ENCODE measurements at places on chromosomes 13 and 19.
A peak's percentile ranks its signal among the peaks of the same experiment; 100 is the strongest.

DNA sequence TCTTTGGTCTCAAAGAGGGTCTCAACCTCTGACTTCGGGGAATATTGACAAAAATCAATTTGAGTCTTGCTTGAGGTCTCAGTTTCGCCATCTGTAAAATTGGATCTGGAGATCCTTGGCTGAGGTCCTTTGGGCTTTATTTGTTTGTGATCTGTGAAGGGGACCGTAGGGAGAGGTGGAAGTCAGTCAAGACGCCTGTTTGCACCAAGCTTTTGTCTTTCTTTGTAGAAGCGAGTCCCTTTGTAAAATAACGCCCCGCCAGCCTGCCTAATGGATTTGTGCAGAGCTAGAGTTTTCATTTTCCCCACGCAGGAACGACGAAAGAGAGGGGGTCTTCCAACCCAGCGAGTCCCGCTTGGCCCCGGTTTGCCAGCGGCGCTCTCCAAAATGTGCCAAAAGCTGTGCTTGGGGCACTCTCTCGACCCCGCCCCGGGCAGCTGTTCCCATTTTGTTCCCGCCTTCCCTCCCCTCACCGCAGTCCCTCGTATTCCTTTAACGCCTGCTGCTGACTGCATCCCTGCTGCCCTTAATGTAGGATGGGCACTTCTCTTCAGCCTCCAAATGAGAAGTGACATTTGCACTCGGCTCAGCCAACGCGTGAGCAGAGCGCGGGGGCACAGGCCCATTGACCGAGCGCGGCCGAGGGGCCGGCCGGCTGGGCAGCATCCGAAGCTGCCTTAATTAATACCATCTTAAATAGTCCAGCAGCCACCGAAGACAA lies 13.0 kb downstream of the ZIC5 start:
- no peak for DNase-seq

- no peak for DNase-seq
These were observed 1.0 kb downstream of the AMH start for GRCh38 chr19:2249880-2250765.

- no peak for DNase-seq
These were observed 2431.7 kb downstream of the PCDH9 start for GRCh38 chr13:64798422-64798821.

- DNase-seq: peak; percentile 48
These were observed 9.0 kb downstream of the CAPN12 start for GRCh38 chr19:38735257-38735686.

DNA sequence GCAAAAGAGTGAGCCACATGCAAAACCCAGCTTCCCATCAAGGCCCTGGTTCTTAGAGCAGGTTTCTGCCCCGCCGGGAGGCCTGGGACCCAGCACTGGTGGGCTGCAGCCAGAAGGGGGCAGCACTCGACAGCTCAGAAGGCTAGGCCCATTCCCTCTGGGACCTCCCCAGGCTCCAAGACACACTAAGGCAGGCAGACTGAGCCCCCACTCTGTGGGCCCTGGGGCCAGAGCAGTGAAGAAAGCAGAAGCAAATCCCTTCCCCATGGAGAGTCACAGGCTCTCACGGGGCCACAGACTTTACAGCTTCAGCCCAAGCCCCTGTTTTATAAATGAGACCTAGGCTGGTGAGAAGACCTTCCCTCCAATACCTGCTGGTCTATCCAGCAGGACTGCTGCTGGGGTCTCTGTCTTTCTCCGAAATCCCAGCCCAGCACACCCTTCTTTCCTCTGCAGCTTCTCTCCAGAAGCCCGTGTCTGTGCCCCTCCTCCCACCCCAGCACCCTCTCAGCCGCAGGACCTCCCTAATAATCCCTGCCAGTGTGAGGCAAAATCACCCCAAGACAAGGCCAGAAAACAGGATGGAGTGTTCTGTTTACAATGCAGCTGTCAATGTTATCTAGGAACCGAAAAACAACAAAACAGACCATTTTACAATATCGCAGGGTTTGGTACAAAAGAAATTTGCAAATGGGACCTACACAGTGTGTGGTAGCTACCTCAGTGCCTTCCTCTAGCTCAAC lies 109.3 kb downstream of the ABCC4 start:
- peak; percentile 66 for DNase-seq

All from activated naive CD8-positive, alpha-beta T cell treated with anti-CD3 and anti-CD28 coated beads for 36 hours (primary cell).